NCI-H1105 (cell line): ENCODE measurements at places on chromosomes 3 and 15.

DNA sequence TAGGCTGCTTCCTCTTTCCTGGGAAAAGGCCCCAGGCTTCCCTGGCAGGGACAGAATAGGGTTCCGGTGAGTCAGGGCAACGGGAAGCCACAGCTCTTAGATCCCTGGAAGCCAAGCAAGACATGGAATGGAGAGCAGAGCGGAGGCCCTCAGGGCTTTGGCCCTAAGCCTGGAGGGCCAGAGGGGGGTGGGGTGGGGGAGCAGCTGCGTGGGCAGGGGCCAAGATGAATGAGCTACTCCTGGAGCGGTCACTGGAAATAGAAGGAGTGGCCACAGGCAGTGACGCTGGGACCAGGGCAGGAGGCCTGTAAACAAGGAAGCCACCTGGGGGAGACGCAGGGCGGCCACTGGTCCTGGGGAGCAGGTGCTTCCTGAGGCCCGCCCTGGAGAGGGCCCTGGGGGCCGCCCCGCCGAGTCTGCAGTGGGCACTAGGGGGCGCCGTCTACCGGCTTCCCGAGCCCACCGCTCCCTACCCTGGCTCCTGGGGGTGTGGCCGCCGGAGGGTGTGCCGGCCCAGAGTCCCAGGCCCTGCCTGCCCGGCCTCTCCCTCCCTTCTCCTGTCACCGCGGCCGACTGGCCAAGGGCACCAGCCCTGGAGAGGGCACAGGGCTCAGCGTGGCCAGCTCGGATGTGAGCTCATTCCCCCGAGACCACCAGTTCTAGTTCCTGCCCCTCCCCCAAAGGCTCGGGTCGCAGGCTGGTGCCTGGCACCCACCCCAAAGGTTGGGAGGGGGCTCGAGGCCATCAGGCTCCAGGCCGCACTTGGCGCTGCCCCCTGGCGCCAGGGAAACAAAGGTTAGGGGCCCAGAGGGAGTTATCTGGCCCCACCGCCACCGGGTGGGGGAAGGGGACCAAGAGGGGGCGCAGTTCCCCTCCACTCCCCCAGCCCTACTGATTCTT, 12.1 kb downstream of the VPS18 start:
- peak; percentile 58 for DNase-seq

- no peak for DNase-seq
These were observed 47.7 kb downstream of the CMSS1 start for GRCh38 chr3:99865321-99865720.

- DNase-seq = no peak
These were observed 87.0 kb downstream of the CTNNB1 start for GRCh38 chr3:41286305-41286704.

GRCh38 chr3:29711255-29711771, 430.4 kb downstream of the RBMS3 start:
- no peak for DNase-seq

DNA sequence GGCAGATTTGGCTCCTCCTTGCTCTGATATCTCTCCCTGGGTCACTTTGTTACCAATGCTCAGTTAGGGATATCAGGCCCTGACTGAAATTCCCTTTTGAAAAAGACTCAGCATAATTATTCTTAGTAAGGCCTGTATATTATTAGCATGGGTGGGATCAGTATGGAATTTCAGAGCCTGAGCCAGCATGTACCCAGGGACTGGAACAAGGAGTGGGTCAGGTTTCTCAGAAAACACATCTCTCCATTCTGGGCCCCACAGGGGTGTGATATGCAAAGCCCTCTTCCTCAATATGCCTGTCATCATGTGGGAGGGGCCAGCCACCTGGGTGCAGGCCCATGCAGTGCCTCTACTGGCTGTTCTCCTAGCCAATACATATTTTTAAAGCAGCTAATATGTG, 423.2 kb downstream of the EPHB1 start:
- DNase-seq = no peak

GRCh38 chr3:151562891-151563290, 102.0 kb upstream of the IGSF10 start:
- DNase-seq = no peak

GRCh38 chr15:45392584-45392855, 14.2 kb upstream of the GATM start:
- no peak for DNase-seq

DNA sequence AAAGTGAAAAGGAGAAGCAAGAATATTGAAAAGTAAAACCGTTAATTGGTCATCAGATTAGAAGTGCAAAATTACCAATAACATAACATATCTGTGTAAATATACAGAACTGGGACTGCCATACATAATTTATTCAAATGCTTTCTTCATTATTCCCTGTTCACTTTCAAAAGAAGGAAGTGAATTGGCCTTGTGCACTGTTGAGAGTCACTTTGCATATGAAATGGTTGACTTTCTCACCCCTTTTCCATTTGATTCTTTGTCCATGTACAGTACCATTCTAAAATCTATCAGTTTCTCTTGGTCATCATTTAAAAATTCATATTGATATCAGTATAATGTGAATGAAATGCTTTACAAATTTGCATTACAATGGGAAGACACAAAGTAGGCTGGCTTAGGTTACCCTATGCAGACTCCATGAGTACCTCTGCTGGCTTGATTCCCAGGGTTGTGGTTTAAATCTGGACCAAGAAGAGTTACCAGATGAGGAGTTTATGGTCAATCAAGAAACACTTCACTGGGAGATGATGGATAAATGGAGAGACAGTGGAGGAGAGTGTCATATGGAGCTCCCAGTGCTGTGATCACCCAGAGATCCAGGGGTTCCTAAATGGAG, 210.9 kb upstream of the TOPAZ1 start:
- DNase-seq = no peak

DNA sequence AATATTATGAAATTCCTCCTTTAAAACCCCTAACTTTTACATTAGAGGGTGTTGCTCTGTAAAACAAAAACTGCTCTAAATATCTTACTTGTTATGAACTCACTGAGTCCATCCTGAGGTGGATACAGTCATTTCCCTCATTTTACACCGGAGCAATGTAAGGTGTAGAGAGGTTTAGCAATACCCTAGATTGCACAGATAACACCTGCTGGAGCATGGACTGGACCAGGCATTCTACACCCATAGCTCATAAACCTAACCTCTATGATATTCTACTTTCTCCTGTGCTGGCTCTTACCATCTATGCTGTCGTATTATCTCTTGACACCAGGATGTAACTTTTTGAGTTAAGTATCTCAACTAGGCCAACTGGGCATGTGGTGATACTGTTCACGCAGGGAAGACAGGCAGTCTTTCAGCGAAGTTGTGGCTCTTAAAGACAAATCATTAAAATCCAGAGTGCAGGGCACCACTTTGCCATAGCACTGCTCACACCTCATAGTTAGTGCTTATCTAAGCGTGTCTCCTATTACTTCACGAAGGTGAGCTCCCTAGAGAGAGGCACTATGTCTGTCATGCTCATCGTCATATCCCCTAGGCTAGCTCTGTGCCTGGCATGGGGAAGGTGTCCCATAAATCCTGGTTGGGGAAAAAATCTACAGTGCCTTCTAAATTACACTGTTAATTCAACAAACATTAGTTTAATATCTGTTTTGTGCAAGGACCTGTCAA, 100.1 kb upstream of the SLC2A2 start:
- DNase-seq = no peak

DNA sequence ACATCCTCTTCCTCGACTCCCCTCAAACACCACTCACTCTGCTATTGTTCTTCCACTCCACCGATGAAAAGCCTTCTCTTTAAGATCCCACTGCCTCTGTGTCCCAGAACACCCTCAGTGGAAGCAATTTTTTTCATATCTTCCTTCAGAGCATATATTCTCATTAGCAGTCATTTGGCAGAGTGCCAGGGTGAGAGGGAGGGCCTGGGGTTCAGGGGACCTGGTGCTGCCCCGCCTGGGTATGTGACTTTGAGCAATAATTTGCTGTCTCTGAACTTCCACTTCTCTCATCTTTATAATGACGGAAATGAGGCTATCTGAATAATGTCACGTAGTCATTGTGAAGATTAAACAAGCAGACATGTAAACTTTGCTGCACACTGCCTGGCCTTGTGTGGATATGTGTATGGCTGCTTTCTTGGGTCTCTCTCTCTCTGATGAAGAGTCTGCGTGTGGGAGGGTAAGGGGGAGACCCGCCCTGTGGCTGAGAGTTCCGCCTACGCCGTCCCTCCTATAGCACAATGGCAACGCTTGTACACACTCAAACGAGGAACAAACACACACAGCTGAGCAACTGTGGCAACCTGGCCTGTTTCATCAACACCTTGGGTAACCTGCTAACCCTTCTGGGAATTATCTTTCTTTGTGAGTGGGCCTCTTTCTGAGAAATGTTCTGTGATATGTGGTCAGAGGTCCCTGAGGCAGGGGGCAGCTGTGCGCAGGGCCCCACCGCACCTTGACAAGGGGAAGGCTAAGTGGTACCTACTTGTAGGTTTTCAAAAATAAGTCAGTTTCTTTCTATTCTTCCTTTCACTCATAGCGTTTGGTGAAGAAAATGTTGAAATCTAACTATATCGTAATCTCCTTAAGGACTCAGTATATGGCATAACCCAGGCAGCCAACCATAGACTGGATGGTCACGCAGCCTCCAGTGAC, 369.8 kb downstream of the SV2B start:
- no peak for DNase-seq

GRCh38 chr15:47568030-47568429, 149.3 kb upstream of the SEMA6D start:
- no peak for DNase-seq

DNA sequence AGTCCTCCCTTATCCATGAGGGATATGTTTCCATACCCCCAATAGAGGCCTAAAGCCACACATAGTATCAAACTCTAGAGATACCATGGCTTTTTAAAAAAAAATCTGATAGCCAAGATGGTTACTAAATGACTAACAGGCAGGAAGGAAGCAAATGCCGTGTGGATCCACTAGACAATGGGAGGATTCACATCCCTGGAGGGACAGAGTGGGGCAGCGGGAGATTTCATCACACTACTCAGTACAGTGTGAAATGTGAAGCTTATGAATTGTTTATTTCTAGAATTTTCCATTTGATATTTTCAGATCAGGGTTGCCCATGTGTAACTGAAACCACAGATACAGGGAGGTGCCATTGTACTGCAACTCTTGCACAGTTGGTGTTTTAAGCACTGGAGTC, 826.6 kb downstream of the SQOR start:
- DNase-seq = no peak
